Tibial nerve (tissue), 4 donors: ENCODE measurements at places on chromosomes 6 and 20. TPM values are rescaled to one million over a fixed set of nuclear protein-coding genes. Genes with fewer than 3 reads are reported as not detected.

- DNase-seq = no peak
Observed at GRCh38 chr6:134714679-134715078, 235.2 kb downstream of the ALDH8A1 start.

Gene PRELID3B
- total RNA-seq = 19.2 TPM

Gene CRIP3
- 5.2 TPM for total RNA-seq

Gene DNAH8
- 0.22 TPM for total RNA-seq

Gene MYLK4
- total RNA-seq = 0.42 TPM
